Central memory CD4-positive, alpha-beta T cell (primary cell): ENCODE measurements at places on chromosomes 11 and 22.
A peak's percentile ranks its signal among the peaks of the same experiment; 100 is the strongest.

DNA sequence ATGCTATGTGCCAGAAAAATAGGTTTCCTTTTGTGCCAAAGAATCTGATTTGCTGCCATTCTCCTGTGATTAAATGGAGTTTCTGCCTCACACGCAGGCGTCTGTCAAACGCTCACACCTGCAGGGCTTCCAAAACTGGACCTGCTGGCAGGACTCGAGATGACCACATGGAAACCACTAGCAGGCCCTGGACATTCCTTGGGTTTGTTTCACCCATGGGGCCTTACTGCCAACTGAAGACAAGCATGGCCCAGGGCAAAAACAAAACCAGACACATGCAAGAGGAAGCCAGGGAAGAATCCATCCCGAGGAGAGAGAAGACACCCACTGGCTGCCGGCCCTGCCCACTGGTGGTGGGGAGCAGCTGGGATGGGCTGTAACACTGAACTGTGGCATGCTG, 55.9 kb upstream of the MN1 start:
- no peak for DNase-seq

- DNase-seq, result no peak
Observed at GRCh38 chr11:7648264-7648663, 25.0 kb downstream of the CYB5R2 start.

- DNase-seq, result no peak
Observed at GRCh38 chr11:31780480-31780971, 30.6 kb downstream of the PAX6 start.

- DNase-seq, result no peak
Observed at GRCh38 chr11:71446942-71447688, 1.1 kb downstream of the DHCR7 start.

DNA sequence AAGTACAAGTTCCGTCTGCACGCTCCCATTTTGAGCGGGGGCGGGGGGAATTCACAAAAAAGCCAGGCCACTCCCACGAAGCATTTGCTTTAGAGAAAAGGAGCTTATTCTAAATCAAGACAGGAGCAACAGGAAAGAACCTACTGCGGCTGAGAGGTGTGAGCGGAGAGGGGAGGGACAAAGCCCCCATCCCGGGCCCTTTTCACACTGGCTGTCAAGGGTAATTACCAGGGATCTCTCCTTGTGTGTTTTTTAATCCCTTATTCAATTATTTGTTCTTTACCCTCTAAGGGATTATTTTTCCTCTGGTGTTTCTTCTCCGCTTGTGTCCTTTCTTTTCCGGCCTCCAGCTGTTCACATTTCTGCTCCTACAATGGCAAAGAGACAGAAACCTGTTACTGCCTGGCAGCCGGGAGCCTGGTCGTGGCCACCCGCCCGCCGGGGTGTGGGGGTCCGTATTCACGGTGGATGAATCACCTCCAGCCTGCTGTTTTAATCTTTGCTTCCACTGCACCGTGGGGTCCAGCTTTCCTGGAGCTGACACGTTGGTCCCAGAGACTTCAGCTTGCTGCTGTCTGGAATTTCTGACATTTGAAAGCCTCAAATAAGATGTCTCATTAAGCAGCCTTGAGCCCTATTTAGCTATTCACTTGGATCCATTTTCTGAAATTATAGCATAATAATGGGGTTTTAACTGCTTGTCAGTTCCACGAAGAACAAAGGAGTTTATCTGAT, 61.4 kb upstream of the FADD start:
- no peak for DNase-seq

GRCh38 chr11:32065865-32066629, 24.8 kb upstream of the RCN1 start:
- no peak for DNase-seq

GRCh38 chr22:17853073-17853472, 78.8 kb upstream of the BID start:
- DNase-seq, result no peak

- no peak for DNase-seq
Observed at GRCh38 chr11:126525216-126525615, 169.7 kb downstream of the ST3GAL4 start.

DNA sequence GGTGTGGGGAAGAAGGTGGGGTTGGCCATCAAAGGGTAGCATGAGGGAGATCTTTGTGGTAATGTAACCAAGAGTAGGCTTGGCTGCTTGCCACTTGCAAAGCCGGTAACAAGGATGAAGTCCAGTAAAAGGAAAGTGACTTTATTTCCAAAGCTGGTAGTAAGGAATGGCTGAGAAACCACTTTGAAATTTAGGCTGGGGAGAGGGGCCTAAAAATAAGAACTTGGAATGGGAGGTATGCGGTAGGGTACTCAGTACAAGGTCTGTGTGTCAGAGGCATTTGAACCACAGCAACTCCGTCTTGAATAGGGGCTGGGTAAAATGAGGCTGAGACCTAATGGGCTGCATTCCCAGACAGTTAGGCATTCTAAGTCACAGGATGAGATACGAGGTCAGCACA, 216.0 kb upstream of the ISX start:
- DNase-seq, result no peak

DNA sequence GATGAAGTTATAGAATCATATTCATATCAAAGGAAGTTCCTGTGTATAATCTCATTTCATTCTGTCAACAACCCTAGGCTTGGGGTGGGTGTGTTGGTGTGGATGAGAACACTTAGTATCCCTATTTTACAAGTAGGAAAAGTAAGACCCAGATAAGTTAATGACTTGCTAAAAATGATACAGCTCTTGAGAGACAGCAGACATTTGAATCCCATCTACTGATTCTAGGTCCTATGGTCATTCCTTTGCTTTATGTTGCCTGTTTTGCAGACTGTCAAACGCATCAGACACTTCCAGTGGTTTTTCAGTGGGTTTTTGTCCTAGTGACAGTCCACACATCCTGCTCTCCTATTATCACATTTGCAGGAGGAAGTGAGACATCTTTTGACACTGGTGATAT, 153.1 kb downstream of the TEAD1 start:
- DNase-seq, result no peak

DNA sequence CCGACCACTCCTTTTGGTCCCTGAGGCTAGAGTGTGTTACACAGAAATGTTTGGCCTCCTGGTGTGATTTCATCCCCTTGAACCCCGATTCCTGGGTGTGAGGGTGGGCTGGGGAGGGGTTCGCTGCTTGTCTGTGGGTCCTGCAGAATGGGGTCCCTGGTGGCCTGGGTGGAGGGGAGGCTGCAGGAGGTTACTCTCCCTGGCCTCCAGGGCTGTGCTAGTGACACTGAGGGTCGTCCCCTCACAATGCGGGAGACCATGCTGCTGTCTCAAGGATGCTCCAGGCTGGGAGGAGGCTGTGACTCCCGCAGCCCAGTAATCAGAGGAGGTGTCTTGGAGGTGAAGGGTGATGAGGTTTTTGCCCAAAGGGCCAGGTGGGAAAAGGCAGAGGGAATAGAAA, 17.0 kb upstream of the OMP start:
- no peak for DNase-seq

GRCh38 chr22:35191412-35191811, 65.9 kb upstream of the HMGXB4 start:
- DNase-seq, result no peak

DNA sequence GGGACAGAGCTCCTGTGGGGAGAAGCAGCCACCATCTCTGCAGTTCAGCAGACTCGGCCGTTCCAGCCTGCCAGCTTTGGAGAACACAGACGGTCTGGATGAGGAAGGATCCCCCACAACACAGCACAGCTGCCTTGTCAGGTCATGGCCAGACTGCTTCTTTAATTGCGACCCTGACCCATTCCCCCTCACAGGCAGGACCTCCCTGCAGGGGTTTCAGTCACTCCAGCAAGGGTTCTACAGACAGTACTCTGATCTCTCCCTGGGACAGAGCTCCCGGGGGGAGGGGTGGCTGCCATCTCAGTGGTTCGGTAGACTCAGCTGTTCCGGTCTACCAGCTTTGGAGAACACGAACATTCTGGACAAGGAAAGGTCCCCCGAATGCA, 173.5 kb downstream of the TTC28 start:
- no peak for DNase-seq

DNA sequence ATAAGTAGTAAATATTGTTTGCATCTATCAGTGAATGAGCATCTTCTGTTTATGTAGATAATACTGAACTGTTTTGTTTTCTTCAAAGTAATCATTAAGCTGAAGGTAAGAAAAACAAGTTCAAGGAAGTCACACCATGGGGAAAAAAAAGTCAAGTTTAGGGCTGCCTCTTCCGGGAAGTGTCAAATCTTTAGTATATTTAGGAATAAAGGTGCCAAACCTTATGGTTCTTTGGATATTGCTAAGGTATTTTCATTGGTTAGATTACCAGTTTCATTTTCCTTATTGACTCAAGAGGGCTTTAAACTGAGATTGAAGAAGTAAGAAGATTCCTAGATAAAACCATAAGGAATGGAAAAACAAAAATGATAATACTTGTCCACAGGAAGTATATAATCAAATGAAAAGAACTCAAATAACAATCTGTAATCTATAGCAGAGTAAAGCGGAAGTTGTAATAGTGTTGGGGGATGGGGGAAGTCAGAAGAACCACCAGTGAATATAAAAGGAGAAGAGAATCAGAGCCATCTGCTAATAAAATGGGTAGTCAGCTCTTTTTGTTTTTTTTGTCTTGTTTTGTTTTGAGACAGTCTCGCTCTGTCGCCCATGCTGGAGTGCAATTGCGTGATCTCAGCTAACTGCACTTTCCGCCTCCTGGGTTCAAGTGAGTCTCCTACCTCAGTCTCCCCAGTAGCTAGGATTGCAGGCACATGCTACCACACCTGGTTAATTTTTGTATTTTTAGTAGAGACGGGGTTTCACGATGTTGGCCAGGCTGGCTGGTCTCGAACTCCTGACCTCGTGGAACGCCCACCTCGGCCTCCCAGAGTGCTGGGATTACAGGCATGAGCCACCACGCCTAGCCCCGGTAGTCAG, 2.3 kb downstream of the ATM start:
- DNase-seq, result peak; percentile 66

DNA sequence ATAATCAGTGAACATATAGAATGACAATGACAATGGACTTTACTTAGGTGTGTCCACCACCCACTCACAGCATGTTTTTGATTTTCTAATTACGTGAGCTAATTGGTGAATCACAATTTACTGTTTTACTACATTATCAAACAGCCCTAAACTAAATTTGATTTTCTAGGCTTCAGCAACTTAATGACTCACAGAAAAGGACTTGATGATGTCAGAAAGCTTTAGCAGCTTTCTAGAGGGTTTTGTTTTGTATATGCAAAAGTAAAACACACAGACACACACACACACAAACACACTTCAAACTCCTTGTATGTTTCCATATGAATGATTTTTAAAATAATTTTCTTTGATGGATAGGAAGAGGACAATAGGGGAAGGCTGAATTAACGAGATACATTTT, 878.6 kb upstream of the CCDC90B start:
- no peak for DNase-seq

DNA sequence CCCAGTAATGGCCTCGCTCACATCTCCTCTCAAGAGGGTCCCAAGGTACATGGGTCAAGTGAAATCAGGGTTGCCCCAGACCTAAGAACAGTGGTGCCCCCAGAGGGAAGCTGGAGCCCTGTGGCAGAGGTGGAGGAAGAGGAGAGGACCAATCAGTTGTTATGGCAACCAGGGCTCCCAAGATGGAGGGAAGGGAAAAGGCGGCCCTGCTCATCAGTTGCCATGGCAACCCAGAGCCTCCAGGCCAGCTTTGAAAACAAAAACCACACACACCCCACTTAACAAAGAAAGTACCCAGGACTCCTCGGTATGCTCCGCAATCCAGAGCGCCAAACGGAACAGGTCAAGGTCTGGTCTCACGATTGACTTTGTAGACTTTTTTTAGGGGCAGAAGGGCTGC, 53.5 kb upstream of the SLC35C1 start:
- no peak for DNase-seq

DNA sequence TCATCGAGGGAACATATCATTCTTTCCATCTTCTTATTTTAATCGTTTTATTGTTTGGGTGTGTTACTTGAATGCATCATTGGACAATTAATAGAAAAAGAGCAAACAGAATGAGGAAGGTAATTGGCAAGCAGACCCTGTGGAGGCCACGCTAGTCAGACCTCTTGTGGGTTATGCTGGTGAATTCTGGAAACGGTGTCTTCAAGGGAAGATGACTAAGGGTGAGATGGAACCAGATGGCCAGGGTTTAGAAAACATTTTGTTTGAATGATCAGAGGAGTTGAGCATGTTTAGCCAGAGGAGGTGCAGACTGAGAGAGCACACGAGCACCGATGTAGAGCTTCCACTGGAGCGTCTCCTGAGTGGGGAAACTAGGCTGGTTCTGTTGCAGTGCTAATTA, 8.5 kb downstream of the ST14 start:
- no peak for DNase-seq

DNA sequence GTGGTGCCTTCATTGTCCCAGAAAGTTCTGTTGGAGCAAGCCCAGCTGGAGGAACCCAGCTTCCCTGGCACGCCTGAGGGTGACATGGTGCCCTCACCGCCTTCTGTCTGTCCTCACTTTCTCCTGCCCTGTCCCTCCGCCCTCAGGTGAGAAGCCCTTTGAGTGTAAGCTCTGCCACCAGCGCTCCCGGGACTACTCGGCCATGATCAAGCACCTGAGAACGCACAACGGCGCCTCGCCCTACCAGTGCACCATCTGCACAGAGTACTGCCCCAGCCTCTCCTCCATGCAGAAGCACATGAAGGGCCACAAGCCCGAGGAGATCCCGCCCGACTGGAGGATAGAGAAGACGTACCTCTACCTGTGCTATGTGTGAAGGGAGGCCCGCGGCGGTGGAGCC, 46.0 kb upstream of the NNMT start:
- DNase-seq, result no peak

DNA sequence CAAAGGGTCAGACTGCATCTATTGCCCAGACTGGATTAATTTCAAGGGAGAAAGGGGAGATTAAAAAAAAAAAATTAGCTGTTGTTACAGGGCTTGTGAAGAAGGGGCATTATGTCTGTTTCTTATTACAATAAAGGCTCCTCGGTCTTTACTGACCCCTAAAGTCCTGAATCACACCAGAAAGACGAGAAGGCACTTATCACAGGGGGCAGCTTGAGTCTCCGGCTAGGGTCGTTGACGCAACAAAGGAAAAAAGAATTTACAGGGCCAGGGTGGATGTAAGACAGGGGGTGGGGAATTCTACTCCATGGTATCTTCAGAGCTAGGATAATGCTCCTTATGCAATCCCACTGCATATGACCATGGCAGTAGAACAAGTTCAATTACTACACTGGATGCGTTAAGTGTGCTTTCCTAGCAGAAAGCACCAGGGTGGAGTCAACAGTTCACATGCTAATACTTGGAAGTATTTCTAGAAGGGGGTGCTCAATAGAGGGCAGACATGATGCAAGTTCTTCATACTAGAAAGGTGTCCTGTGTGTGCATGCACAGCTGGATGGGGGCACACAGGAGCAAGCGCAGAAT, 16.5 kb downstream of the DDX17 start:
- DNase-seq, result no peak
